ENCODE measurements at places on chromosomes 3 and 15. TPM values are rescaled to one million over a fixed set of nuclear protein-coding genes. Genes with fewer than 3 reads are reported as not detected.

The CPA3 gene
- total RNA-seq = not detected

The RCN2 gene
- total RNA-seq = 23.8 TPM

The AADACL2 gene
- not detected for total RNA-seq

The NUDT16 gene
- total RNA-seq = 15.8 TPM

The TRH gene
- total RNA-seq = not detected

The EOMES gene
- total RNA-seq = 0.10 TPM

The WDR76 gene
- total RNA-seq = 15.1 TPM

The PPP1R14D gene
- not detected for total RNA-seq

The TMEM39A gene
- 45.6 TPM for total RNA-seq

The STAC gene
- total RNA-seq = 0.09 TPM

The NFKBIZ gene
- 421 TPM for total RNA-seq

The ITIH1 gene
- total RNA-seq = 0.80 TPM

The CLDN1 gene
- total RNA-seq = not detected

The KBTBD12 gene
- total RNA-seq = 0.16 TPM

The PLA2G4E gene
- total RNA-seq = not detected

The FBLN2 gene
- 1.6 TPM for total RNA-seq

The TNFAIP8L3 gene
- not detected for total RNA-seq

The SLC22A14 gene
- 0.16 TPM for total RNA-seq

The FGF12 gene
- not detected for total RNA-seq

The OGG1 gene
- total RNA-seq = 60.7 TPM

The GOLGA6L9 gene
- total RNA-seq = 2.0 TPM

The CILP gene
- 0.18 TPM for total RNA-seq

The IL20RB gene
- total RNA-seq = 1.5 TPM

The C3orf20 gene
- total RNA-seq = 0.16 TPM

The AGBL1 gene
- total RNA-seq = not detected

The SGO1 gene
- total RNA-seq = 5.9 TPM

The PIK3R4 gene
- total RNA-seq = 32.4 TPM

The CRTAP gene
- 36.6 TPM for total RNA-seq

The APH1B gene
- total RNA-seq = 22.1 TPM

The UBP1 gene
- 50.1 TPM for total RNA-seq

The TM4SF18 gene
- total RNA-seq = not detected

The CKMT1B gene
- not detected for total RNA-seq

The TOP2B gene
- 117 TPM for total RNA-seq

The PLA1A gene
- 1.1 TPM for total RNA-seq

The GPR160 gene
- 65.5 TPM for total RNA-seq

The C15orf62 gene
- 5.7 TPM for total RNA-seq

The GP9 gene
- not detected for total RNA-seq

The SEMA3B gene
- total RNA-seq = 0.15 TPM

The CHL1 gene
- total RNA-seq = 7.4 TPM

The SETD5 gene
- total RNA-seq = 162 TPM

The GABRB3 gene
- not detected for total RNA-seq

The PLSCR2 gene
- not detected for total RNA-seq

The LRRC49 gene
- 0.84 TPM for total RNA-seq

The SLC6A1 gene
- total RNA-seq = not detected

The CDHR4 gene
- not detected for total RNA-seq

The SEMA3G gene
- total RNA-seq = not detected

The ASB14 gene
- total RNA-seq = not detected

The NAALADL2 gene
- total RNA-seq = not detected

The P2RY1 gene
- total RNA-seq = 0.20 TPM

The MAPKAPK3 gene
- total RNA-seq = 18.2 TPM

The ECE2 gene
- not detected for total RNA-seq

The DALRD3 gene
- total RNA-seq = 38.3 TPM

The PFKFB4 gene
- total RNA-seq = 3.2 TPM

The GCHFR gene
- 19.5 TPM for total RNA-seq

The SERINC4 gene
- 0.20 TPM for total RNA-seq

The LDHAL6B gene
- total RNA-seq = not detected

The NCEH1 gene
- total RNA-seq = 4.9 TPM

The ARL14 gene
- 0.17 TPM for total RNA-seq
